ENCODE measurements at places on chromosomes 4 and X.

DNA sequence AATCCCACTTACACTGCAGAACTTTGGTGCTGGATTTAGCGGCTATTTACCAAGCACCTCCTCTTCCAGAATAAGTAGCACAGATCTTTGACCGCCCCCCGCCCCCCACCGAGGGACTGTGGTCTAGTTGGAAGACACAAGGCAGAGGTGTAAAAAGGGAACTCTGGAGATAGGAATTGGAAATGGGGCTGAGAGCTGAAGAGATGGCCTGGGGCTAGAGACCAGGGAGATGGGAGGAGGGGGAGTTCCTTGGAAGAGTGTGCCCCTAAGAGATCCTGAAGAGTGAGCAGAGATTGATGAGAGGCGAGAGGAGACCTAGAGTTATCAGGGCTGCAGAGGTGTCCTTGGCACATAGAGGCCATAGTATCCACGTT lies 55.3 kb downstream of the TBL1X start:
- no peak for DNase-seq

- no peak for DNase-seq
Observed at GRCh38 chr4:89463341-89463740, 155.7 kb upstream of the GPRIN3 start.

DNA sequence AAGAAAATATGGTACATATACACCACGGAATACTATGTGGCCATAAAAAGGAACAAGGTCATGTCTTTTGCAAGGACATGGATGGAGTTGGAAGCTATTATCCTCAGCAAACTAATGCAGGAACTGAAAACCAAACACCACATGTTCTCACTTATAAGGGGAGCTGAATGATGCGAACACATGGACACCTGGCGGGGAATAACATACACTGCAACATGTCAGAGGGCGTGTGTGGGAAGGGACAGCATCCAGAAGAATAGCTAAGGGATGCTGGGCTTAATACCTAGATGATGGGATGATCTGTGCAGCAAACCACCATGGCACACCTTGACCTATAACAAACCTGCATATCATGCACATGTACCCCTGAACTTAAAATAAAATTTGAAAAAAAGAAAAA lies 19.5 kb upstream of the CNKSR2 start:
- no peak for DNase-seq

DNA sequence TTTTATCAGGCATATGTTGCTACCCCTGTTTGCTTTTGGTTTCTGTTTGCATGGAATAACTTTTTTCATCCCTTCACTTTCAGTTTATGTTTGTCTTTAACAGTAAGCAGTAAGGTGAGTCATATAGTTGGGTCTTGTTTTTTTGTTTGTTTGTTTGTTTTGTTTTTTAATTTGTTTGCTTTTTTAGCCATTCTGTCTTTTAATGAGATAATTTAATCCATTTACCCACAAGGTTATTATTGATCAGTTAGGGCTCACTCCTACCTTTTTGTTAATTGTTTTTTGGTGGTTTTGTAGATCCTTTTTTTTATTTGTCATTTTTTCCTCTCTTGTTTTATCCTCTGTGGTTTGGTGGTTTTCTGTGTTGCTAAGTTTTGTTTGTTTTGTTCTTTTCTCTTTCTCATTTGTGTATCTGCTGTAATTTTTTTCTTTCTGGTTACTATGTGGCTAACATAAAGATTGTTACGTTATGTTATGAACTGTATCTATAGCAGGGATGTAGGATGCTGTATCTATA lies 379.5 kb upstream of the MAD2L1 start:
- DNase-seq: no peak

DNA sequence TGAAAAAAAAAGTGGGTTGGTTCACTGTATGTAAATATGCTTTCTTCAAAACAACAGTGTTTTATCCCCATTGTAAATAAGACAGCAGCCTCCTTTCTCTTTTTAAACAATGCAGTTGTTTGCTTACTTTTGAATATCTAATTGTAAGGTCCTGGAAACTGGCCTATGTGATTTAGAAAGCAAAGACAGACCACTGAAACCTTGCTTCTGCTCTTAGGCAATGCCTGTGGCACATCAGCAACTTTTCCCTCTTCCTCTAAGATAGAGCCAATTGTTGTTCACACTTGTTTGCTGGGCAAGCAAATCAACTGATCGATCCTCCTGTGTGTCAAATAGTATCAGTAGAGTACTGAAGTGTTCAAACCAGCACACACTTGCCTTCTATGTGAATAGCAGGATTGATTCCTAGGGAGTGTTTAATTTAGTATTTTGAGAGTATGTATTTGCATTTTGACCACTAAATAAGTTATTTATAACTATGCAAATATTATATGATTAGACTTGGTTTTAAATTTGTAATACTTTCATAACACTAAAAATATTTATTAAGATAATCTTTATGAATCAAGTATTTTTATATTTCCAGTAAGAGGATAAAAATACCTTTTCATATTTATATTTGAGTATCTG lies 55.4 kb upstream of the GRPR start:
- no peak for DNase-seq

- no peak for DNase-seq
Observed at GRCh38 chr4:184548648-184549341, 74.4 kb upstream of the IRF2 start.

Data from head of caudate nucleus (tissue), 42 donors.